ENCODE measurements at places on chromosomes 12 and 14.

- no peak for DNase-seq
These were observed 65.8 kb downstream of the EEA1 start for GRCh38 chr12:92863251-92863650.

DNA sequence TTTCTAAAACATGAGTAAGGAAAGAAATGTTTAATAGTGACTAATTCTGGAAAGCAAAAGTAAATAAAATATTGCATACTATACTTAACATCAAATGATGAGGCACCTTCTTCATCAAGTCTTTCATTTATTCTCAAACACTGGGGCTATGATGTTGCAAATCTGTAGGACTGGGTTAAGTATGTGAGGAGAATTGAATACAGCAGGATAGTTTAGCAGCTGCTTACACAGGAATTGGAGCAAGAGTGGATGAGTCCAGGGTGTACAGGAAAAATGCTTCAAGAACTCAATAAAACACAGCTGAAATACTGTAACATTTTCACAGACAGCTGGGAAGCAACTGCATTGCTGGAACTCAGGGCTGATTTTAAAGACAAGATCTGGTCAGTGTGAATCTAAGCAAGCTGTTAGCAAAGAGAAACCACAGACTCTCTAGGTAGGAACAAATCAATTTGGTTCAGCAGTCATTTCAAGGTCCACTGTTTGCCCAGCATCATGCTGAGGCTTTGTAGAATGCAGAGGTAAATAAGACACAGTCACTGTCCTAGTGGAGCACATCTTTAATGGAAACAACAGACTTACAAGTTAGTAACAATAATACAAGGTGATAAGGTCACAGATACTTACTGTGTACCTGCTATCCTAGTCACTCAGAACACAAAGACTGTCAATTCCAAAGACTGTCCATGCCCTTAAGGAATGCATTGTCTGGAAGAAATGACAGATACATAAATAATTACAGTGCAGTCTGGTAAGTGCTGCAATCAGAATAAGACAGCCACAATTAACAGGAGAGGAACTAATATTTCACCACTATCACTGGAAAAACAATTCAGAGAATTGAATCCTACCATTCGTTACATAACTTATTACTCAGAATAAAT lies 96.8 kb upstream of the DACT1 start:
- DNase-seq: no peak

DNA sequence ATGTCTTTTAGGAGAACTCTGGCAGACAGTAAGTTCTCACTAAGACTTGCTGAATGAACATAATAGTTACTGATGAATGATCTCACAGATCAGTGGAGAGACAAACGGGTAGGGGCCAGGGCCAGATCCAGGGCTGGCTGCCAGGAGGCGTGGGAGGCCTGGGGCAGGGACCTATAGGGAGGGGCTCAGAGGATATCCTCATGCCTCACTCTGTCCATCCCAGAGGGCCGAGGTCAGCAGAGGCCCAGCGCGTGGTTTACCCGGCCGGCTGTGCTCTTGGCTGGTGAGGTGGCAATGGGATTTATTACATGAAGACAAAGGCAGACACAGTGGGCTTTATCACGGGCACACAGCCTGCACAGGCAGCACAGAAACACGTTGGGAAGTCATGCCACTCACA lies 85.4 kb downstream of the CHGA start:
- DNase-seq: no peak

- no peak for DNase-seq
These were observed 113.8 kb downstream of the KCNK10 start for GRCh38 chr14:88209273-88209672.

DNA sequence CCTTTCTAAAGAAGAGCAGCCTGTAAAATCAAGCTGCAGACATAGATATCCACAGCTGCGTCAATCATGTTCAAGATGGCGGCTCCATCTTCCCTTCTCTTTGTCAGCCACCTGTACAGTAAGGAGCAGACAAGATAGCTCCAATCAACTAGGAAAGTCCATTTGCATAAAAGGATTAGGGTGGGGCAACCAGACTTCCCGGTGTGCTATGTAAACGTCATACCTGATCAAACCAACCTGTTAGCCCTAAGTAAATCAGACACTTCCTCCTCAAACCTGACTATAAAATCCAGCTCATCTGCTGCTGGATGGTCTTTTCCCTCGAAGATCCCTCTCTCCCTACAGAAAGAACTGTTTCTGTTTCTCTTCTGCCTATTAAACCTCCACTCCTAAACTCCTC lies 60.1 kb downstream of the BCAT1 start:
- DNase-seq: no peak

Measured in brain pericyte (primary cell).